ENCODE measurements at places on chromosomes 2 and 18.

DNA sequence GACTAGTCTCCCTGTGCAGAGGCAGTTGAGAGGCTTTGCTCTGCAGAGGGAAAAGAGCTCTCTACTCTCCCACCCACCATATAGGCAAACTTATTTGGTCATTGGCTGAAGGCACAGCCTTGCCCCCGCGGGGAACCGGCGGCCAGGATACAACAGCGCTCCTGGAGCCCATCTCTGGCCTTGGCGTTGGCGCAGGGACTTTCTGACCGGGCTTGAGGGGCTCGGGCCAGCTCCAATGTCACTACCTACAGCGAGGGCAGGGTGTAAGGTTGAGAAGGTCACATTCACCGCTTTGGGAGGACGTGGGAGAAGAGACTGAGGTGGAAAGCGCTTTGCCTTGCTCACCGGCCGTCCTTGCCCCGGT is 2.2 kb downstream of the ONECUT2 start:
- DNase-seq, result no peak

- no peak for DNase-seq
Observed at GRCh38 chr2:108605947-108606346, 71.7 kb downstream of the LIMS1 start.

GRCh38 chr2:160813506-160813858 is 319.9 kb upstream of the RBMS1 start:
- DNase-seq, result no peak

DNA sequence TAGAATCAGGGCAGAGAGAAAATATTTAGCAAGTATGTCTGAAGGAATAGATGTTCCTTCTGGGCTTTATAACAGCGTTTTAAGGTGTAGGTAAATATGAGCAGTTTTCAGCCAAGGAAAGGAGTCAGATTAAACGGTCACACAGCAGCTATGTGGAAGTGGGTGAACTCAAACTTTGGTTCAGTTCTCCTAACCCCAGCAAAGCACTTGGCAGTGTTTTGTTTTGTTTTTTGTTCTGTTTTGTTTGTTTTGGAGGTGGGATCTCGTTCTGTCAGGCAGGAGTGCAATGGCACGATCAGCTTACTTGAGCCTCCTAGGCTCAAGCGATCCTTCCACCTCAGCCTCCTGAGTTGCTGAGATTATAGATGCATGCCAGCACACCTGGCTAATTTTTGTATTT is 24.6 kb downstream of the TANC1 start:
- no peak for DNase-seq
